Natural killer cell treated with Interleukin-12 subunit alpha and Interleukin-12 subunit beta and Interleukin-15 and Interleukin-18, amount 100 ng/mL, for 72 hours (primary cell): ENCODE measurements at places on chromosomes 4 and X. TPM values are rescaled to one million over a fixed set of nuclear protein-coding genes. Genes with fewer than 3 reads are reported as not detected.

DNA sequence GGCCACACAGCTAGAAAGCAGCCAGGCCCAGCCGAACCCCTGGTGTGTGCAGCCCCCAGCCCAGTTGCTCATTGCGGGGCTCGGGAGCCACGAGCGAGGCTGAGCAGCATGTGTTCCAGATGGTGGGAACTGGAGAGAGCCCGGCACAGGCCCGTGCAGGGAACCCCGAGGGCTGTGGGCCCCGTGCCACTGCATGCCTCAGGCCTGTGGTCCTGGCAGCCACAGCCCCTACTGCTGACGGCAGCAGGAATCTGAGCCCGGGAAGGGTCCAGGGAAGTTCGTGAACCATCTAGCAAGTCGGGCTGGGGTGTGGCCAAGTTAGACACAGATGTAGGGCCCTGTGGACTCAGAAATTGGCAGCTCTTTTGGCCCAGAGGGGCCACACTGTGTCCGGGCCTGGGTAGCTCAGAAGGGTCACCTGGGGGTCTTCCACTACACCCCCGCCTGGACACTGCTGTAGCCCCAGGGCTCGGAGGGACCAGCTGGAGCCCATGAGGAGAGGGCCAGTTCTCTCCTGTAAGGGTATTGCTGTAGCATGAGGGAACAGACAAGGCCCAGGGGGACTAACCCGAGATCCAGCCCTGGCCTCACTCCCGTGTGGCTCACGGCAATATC is 12.1 kb downstream of the HTRA3 start:
- DNase-seq = no peak

DNA sequence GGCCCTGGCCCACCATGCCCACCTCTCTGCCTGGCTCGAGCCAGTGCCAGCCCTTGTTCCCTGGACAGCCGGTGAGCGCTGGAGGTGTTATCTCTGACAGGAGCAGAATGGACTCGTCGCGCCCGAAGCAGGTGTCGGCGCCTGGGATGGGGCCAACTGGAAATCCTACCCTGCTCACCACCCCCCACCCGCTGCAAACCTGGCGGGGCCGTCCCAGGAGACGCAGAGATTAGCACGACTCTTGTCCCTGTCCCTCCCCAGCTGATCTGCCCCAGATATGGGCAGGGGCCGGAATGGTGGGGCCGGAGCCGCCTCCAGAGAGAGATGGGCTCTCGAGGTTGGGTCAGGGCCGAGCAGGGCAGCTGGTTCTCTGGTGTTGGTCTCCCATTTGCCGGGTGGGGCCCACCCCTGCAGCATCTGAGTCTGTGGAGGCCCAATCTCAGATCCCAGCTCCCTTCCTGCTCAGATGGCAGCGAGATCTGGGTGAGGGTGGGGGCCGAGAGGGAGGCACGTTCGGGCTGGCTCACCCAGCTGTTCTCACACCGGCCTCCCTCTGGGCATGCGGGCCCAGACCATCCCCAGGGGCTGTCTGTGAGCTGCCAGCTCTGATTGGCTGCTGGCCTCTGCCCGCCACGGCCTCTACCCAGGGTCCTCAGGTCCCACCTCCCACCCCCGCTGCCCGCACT is 20.1 kb upstream of the FGFR3 start:
- DNase-seq = no peak

The DIPK2B gene
- total RNA-seq = not detected

DNA sequence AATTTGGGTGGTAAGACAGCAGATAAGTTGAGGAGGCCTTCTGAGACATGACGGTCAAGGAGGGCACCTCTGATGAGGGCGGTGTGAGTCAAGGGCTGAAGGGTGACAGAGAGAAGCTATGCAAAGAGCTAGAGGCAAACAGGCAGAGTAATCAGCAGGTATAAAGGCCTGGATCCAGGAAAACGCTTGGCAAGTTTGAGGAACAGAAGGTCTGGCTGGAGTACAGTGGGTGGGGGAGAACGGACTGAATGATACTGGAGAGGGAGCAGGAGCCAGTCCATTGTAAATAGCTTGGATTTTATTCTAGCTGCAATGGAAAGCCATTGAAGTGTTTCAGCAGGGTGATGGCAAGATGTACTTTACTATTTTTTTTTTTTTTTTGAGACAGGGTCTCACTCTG is 39.3 kb downstream of the RAB33B start:
- no peak for DNase-seq
